ENCODE measurements at places on chromosomes 5 and 9.

DNA sequence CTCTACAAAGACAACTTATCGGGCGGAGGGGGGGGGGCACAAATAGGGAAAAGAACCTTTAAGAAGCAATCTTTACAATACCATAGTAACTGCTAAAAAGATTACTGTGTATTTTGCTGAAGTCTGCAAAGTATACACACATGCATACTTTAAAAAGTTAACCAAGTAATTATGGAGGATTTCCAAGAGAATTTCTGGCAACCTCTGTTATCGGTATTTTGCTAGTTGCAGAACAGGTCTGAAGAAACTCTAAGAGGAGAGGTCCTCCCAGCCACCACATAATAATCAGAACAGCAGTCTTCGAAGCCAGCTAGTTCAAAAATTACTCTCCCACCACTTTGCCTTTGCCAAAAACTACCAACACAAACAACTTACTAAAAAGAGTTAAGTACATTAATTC lies 56.1 kb downstream of the UBAP2 start:
- no peak for DNase-seq

DNA sequence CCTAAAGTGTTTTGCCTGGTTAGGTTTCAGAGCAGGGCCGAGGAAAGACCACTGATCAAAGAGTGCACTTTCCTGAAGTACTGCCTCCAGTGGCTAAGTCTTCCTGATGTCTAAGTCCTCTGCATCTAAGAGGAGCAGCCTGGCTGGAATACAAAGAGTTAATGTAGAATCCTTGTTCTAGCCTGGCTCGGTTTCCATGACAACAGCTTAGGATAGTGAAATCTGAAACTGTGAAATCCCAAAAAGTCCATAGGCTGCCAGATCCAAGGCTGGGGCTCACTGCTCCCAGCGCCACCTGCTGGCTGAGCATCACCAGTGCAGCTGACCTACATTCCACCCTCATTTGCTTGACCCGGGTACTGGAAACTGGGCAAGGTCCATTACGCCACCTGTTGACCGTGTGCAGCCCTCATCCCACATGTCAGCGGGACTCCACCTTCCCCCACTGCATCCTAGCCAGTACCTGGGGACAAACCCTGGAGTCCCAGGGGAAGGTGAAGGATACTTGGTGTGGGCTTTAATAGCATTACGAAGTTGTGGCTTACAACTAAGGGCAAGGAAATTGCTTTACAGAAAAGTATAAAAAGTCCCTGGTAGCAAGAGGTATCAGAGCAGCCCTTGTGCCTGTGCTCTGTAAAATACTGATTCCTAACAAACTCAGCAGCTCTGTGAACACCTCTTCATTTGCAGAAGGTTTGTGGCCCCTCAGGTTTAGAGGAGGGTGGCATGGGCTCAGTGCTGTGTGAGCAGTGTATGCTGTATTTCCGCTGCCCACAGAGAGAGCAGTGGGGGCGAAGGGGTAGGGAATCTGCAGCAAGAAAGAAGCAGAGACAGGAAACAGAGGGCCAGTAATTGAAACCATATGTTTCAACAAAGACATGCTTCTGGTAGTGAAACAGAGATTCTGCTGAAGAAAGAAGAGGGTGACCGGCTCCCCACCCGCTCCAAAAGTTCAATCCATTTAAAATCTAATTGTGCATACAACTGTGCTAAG lies 36.0 kb downstream of the PCDHGC5 start:
- peak; percentile 78 for DNase-seq

- DNase-seq: no peak
Observed at GRCh38 chr5:59517926-59518585, 375.5 kb downstream of the PDE4D start.

GRCh38 chr9:91117959-91118703 lies 243.6 kb downstream of the AUH start:
- peak; percentile 45 for DNase-seq

- DNase-seq: no peak
Observed at GRCh38 chr9:135814421-135815095, 92.8 kb downstream of the CAMSAP1 start.

GRCh38 chr9:37156205-37156604 lies 35.8 kb downstream of the ZCCHC7 start:
- DNase-seq: no peak

DNA sequence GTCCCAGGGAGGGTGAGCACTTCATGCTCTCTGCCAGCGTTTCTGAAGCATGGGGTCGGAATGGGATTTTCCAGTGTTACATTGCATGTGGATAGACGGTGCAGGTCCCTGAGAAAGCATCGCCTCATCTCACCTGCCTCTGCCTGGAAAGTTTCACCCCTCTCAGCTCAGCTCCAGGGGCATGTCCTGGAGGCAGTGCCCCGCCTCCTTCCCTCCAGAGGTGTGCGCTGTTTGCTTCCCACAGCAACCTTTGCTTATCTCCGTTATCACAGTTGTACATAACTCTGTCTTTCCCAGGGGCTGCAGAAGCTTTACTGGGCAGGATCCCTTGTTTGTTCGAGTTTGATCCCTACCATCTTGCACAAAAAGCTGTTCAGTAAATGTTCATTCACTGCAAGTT lies 10.7 kb upstream of the CREBRF start:
- DNase-seq: no peak

- DNase-seq: no peak
Observed at GRCh38 chr5:56637321-56637920, 177.9 kb upstream of the MAP3K1 start.

DNA sequence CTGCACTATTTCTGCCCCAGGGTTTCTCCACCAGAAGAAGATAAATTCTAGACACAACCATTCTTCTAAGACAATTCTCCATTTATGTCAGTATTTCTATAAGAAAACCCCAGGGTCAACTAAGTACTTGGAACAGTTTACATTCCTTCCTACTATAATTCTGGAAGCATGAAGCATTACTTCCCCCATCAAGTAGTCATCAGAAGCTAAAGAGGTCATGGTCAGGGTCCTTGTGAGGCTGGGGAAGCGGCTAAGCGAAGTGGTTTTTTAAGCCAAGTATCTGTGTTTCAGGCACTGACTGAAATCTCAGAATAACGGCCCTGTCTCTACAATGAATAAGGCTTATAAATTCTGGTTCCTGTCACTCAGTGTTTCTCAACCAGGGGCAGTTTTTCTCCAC lies 197.8 kb downstream of the GLIS3 start:
- no peak for DNase-seq

GRCh38 chr9:89675058-89675742 lies 70.4 kb downstream of the GADD45G start:
- no peak for DNase-seq

GRCh38 chr5:53110156-53110555 lies 599 bp upstream of the MOCS2 start:
- no peak for DNase-seq
